ENCODE measurements at places on chromosomes 5 and 9. TPM values are rescaled to one million over a fixed set of nuclear protein-coding genes. Genes with fewer than 3 reads are reported as not detected.

GRCh38 chr5:111427762-111428161 is 84.6 kb downstream of the STARD4 start:
- DNase-seq: no peak

GRCh38 chr9:101117161-101117560 is 88.6 kb downstream of the PLPPR1 start:
- no peak for DNase-seq

- no peak for DNase-seq
These were observed 125.8 kb upstream of the SLIT3 start for GRCh38 chr5:169426784-169427183.

GRCh38 chr5:110753600-110753999 is 14.8 kb downstream of the SLC25A46 start:
- no peak for DNase-seq

GRCh38 chr9:126624479-126624826 is 10.7 kb downstream of the LMX1B start:
- DNase-seq: no peak

DNA sequence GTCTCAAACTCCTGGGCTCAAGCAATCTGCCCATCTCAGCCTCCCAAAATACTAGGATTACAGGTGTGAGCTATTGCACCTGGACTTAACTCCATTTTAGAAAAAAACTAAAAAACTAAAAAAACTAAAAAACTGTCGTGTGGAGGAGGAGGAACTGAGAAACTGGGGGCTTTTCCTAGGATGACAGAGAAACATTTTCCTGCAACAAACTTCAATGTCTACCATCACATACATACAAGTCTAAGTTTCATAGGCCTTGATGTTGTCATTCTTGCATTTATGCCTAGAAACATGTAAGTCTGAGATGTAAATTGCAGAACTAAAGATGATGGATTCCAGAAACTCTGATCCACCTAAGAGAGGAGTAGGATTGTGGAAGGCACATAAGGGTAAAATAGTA is 556.8 kb downstream of the RAB3C start:
- no peak for DNase-seq

GRCh38 chr9:7297521-7297920 is 502.1 kb downstream of the DMAC1 start:
- no peak for DNase-seq

DNA sequence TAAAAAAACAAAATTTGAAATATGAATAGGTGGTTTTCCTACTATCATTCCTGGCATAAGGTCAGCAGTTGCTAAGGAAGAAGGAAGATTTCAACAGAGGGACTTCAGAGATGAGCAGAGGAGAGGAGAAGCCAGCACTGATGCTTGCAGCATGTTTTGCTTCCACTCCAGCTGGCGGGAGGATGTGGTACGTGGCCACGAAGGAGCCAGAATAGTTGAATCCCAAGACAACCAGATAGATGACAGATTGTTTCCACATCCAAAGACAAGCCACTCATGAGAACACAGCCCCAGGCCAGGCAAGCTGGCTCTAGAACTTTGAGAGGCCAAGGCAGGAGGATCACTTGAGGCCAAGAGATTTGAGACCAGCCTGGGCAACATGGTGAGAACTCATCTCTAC is 15.1 kb downstream of the TIMD4 start:
- peak; percentile 57 for DNase-seq

The FAM53C gene
- total RNA-seq: 23.7 TPM

The PHF24 gene
- not detected for total RNA-seq

The CTXN3 gene
- total RNA-seq: not detected

The TLR4 gene
- total RNA-seq: 0.06 TPM
